ENCODE measurements at places on chromosomes 1 and 21.
A peak's percentile ranks its signal among the peaks of the same experiment; 100 is the strongest.

DNA sequence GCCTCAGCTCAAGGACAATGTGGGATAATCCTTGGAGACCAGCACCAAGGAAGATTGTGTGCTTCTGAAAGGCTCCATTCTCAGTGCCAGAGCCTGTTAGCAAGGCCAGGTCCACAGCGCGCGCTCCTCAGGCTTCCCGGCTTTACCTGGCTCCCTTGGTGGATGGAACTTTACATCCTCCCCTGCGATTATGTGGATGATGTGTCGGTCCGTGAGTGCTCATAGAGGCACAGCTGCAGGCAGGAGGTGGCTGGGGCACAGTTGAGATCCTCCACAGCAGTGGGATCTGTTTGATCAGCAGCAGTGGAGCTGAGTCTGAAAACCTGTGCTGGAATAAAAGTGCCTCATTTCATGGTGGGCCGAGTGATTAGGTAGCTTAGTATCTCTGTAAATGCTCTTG is 62.7 kb downstream of the PRDM2 start:
- no peak for DNase-seq

DNA sequence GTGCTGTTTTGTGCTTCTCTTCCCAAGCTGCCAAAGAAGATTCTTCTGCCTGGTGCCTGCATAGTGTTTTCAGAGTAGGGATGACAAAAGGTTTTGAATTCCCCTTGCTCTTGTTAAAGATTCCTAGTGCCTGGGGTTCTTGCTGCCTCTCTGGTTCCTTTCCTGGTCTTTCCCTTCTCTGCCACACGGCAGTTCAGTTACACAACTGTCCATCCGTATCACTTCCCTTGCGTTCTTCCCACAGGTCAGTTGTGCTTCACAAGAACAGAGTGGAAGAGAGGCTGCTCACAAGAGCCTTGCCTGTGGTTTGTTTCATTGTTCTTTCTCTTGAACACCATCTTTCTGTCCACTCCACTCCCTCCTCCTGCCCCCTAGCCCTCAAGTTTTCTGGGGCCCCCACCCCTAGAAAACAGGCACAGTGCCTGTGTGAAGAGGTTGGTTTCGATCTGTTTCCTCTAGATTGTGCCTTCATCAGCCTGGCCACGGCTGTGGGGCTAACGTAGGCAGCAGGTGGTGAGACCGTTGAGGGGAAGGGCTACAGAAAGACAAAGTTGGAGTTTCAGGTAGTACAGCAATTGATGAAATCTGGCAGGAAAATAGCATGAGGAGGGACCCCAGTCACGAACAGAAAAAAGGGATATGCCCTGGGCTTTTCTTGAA is 5.8 kb downstream of the VASH2 start:
- DNase-seq = no peak

DNA sequence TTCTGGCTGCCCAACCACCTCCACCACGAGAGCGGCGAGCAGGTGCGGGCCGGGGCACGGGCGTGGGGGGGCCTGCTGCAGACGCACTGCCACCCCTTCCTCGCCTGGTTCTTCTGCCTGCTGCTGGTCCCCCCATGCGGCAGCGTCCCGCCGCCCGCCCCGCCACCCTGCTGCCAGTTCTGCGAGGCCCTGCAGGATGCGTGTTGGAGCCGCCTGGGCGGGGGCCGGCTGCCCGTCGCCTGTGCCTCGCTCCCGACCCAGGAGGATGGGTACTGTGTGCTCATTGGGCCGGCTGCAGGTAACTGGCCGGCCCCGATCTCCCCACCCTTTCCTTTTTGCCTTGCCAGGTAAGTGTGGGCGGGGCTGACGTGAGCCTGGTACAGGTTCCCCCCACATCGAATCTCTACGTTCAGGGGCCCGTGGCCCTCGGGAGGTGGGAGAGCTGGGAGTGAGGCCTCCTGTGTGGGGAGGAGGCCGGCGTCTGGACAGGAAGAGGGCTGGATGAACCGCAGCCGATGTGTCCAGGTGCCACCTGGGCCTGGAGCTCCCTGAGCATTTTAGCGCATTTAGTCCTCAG is 51.7 kb downstream of the COL18A1 start:
- DNase-seq = no peak

GRCh38 chr1:119981496-119981895 is 85.2 kb upstream of the ADAM30 start:
- DNase-seq = no peak

- no peak for DNase-seq
Measured at GRCh38 chr21:36788120-36788638, 89.3 kb downstream of the SIM2 start.

GRCh38 chr1:78843546-78843945 is 163.0 kb downstream of the ADGRL4 start:
- DNase-seq = no peak

GRCh38 chr1:2151911-2152310 is 42.7 kb downstream of the FAAP20 start:
- no peak for DNase-seq

DNA sequence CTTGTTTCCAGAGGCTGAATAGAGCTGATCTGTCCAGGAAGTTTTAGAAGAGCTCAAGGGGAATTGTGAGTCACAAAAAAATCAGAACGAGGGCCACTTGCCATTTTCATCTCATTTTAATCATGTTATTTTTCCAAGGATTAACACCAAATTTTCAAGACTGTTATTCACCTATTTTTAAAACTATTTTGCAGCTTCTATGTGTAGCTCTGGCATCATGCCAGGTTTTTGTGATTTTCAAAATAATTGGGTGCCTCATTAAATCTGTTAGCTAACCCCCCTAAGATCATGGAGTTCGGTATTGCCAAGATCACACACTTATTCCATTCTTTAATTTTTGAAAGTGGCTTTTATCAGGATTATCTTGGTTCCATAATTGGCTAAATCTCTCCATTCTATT is 90.9 kb downstream of the RGS7 start:
- DNase-seq = no peak

DNA sequence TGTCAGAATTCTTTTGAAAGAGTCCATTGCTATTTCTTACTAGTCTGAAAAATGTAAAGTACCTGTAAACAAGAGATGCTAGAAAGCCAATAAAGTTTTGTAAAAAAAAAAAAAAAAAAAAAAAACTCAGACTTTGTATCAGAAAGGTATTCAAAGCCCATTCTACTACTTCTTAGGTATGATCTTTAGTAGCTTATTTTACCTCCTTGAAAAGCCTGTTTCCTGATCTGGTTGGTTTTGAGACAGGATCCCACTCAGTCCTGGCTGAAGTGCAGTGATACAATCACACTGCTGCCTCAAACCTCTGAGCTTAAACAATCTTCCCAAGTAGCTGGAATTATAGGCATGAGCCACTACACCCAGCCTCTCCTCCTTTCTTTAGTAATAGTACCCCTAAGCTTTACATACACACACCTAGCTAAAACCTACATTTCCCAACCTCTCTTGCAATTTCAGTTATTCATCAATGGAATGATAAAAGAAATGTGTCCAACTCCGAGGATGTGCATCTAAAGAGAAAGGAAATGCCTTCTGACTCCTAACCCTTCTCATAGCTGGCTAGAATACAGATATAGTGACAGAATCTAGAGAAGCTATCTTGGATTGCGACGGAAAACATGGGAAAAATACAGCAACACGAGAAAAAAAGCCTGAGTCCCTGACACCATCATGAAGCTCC is 30.6 kb downstream of the EPS15 start:
- no peak for DNase-seq

DNA sequence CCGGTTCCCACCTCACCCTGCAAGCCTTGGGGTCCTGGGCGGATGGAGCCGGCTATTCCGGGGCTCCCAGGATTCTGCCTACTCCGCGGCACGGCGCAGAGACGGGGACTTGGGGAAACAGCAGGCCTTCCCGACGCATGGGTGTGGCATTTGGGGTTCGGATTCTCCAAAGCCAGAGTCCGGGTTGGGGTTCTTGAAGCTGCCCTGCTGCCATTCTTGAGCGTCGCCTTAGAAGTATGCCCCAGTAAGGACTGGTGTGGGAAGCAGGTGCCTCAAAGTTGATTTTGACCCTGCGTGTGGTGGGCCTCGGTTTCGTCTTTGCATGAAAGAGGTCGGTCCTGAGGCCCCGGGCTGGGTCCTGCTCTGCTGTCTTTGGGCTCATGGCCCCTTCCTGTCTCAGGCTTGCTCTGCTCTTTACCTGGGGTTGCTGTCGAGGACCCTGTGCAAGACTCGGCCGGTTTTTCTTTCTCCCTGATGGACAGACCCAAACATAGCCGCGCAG is 696 bp downstream of the GUK1 start:
- no peak for DNase-seq

DNA sequence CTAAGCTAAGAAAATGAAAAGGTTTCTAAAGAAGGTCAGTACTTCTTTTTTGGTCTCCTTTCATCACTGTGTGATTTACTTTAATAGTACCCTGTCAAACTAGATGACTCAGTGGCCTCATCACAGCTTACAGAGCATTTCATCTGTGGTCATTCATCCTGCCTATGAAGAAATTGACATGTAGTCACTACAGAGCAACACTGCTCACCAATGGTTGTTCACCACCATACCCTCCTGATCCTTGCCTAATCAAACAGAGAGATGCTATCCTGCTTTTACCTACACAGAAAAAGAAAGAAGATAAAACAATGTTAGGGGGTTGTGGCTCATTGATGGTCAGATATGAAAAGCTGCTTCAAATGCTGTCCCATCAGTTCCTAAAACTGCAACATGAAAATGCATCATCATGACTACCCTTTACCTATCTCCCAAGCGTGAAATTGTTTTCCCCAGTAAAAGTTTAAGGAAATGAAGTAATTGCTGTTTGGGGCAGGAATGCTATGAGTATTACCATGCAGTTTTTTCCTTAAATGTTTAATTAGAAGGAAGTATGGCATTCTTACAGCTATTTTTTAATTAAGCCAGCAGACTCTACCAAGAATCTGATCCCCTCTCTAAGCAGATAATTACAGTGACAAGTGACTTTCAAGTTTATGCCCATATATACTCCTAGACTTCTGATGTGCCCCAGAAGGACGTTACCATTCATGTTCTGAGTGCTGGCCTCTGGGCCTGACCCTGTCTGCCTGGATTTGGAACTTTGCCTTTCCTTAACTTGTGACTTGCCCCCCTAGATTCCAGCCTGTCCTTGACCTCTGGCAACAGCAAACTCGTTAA is 46.1 kb upstream of the FBXO28 start:
- no peak for DNase-seq

DNA sequence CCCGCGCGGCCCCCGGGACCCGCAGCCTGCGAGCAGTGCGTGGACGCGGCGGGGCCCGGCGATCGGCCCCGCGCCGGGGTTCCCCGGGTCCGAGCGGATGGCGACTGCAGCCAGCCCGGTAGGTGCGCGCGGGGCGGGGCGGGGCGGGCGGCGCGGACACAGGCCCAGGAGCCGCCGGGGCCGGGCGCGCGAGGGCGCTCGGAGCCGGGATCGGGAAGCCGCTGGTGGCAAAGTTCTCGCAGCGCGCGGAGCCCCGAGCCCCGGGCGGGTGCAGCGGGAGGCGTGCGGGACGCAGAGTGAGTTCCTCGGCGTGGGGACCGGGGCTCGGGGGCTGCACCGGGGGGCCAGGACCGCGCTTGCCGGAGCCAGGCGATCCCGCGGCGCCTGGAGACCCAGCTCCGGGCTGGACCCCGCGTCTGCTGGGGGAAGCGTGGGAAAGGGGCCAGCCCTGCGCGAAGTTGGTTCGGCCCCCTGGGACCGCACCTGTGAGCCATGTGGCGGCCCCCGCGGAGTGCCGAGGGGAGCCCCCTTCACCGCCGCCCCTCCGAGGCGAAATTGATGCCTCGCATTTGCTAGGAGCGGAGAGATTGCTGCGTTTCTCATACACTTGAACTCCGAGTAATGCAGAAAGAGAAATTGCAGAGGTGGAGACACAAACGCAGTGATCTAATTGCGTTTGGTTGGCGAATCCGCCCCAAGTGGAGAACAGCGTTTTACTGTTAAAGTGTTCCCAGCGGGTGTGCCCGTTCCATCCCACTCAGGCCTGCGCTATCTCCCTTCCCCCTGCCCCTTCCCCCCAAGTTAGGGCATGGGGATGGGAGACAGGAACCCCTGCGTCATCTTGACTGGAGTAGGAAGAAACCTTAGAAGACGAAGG is 228.9 kb upstream of the TMEM51 start:
- DNase-seq = peak; percentile 37

DNA sequence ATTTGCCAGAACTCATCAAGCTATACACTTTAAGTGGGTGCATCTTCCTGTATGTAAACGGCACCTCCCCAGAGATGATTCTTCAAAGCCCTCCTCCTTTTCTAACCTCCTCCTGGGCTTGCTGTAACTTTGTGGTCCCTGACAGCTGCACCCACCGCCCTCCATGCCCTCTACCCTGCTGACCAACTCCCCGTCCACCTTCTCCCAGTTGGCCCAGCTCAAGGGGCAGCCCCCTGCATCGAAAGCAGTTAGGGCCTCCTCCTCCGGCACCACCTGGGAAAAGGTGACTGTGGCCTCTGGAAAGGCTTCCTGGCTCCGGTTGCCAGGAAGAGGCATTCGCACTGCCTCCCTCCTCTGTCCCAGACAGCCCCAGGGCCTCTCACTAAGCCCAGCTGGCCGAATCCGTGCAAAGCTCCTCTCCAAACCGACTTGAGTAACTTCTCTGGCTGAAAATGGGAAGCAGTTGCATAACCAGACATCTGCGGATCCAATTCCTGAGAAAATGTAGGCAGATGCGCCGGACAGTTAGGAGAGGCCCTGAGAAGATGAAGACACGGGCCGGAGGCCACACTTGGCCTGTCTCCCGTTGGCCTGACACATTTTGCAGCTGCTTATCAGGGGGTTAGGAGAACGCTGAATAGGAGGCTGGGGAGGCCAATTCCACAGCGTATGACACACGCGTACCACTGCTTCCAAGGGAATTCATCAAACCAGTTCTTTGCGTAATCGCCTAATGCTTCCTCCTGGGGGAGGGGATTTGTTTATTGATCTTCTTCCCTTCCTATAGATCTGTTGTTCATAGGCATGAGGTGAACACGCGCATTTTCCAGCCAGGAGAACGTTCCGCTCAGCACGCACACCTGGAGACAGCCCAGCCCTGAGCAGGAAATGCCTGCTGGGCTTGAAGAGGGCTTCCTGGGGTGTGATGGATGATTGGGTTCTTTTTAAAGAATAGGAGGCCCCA is 48.7 kb upstream of the COL6A2 start:
- DNase-seq = no peak

DNA sequence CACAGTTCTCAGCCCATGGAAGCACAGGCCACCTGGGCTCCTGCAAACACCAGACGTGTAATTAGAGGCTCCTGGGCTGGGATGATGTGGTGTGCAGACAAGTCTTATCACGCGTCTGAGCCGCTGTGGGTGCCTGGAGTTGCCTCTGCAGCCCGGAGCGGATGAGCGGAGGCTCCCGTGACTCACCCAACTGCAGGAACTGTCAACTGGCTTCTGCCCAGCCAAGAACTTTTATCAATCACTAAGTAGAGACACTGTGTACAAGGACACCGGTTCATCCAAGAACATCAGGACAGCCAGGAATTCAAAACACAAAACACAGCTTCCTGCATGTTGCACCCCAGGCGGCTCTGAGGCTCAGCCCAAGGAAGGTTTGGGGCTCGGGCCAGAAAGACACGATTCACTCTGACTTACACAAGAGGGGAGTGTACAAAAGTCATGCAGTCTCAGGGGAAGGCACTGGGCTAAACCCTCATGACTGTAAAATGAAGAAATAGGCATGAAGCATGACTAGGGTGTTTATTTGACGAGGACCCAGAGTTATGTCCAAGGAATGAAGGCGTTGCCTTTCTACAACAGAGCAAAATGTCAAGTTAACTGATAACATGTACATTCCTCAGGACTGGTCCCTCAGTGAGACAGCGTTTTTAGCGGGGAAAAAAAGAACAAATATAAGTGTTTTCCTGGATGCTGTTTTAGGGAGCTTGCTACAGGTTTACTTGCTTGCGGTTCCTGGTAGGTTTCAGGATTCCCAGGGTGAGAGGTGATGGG is 21.1 kb downstream of the ERRFI1 start:
- peak; percentile 45 for DNase-seq

- DNase-seq = no peak
Measured at GRCh38 chr1:94946886-94947285, 20.0 kb upstream of the CNN3 start.
